NCI-H1417 (cell line): ENCODE measurements at places on chromosomes 7 and 10.

GRCh38 chr10:128268015-128268722 is 141.9 kb upstream of the MKI67 start:
- no peak for DNase-seq

DNA sequence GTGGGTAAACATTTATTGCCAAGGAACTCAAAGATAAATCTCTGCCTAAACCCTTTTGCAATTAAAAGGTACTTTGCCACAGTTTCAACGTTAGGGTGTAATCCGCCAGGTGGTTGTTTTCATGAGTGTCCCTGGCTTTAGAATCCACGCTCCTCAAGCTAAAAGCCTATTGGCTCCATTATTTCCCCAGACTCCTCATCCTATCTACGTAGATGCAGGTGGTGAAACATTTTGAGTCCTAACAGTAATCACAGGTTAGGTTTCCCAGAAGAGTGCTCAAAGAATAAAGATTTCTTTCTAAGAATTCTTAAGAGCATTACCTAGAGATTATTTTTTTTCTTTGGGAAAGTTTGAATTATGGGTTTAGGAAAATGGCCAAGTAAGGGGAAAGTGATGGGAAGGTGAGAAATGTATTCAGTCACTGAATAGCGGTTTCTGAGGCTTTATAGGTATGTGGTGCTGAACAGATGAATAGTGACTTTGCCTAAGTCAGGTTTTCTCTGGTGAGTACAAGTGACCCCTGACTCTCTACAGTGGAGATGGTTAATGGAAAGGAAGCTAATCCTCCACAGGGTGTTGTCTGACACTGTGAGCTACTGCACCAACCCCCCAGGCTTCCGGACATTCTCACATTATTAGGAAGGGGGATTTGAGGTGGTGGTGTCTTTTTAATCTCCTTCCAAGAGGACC is 60.2 kb downstream of the NRP1 start:
- no peak for DNase-seq

DNA sequence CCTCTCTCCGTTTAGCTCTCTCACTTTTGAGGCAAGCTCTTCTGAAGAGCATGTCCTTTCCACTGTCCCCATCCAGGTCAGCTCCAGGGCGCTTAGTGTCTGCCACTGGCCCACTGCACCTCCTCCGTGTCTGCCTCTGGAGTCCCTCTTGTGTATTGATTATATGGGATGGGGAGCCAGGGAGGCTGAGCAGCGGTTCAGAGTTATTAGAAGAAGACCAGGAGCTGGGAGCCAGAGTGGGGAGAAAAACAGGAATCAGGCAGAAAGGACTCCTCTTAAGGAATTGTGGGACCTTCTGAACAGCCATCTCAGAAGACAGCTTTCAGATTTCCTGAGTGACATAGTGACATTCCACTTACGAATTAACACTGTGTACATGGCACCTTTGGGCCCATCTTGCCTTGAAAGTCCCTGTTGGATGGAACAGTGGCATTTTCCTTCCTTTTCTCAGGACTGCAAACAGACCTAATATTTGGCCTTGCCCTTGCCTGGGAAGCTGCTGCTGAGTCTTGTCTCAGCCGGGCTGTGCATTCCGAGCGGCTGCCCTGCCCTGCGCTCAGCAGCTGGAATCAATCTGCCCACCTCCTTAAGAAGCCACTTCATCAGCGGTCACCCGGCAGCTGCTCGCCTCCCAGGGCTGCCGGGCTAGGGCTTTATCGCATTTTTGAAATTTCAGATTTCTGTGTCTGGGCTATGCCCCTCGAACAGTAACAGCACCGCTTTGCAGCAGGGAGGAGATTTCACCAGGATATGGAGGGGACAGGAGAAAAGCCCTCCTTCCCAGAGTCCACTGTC is 81.1 kb upstream of the PRKG1 start:
- DNase-seq: peak; percentile 7

GRCh38 chr10:90111671-90112070 is 410.3 kb downstream of the KIF20B start:
- no peak for DNase-seq

GRCh38 chr7:66629222-66630062 is 761 bp downstream of the KCTD7 start:
- no peak for DNase-seq

DNA sequence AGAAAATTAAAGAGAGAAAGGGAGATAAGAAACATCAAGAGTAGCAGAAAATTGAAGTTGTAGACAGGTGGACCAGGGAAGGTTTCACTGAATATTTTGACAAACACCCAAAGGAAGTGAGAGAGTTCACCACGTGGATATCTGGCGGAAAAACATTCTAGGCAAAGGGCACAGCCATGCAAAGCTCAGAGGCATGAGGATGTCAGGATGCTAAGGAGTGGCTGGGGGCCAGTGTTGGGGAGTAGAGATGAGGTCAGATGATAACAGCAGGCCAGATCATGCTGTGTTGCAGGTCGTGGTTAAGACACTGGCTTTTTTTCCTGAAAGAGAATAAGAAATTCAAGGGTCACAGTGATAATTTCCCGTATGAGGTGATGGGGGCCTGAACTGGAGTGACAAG is 181.9 kb downstream of the DGKI start:
- DNase-seq: no peak

GRCh38 chr7:11193131-11193867 is 219.6 kb downstream of the PHF14 start:
- DNase-seq: peak; percentile 95

DNA sequence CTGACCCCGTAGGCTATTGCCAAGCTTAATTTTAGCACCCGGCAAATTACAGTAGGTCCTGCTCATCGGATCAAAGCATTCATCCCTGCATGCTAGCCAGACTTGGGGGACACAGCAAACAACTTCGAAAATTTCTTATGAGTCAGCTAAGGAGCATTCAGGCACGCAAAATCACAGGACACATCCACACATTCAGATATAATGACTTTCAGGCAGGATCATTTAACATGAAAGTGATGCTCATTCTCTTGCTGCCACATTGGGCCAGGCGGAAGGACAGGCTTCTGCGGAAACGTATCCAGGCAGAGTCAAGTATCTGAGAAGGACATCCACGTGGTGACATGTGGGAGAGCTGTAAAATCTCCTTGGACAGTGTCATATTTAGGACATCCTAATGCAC is 474.0 kb upstream of the NRP1 start:
- DNase-seq: no peak

GRCh38 chr7:111098011-111098925 is 7.3 kb downstream of the LRRN3 start:
- DNase-seq: peak; percentile 72

- no peak for DNase-seq
Measured at GRCh38 chr7:156527458-156527890, 113.1 kb upstream of the RNF32 start.

DNA sequence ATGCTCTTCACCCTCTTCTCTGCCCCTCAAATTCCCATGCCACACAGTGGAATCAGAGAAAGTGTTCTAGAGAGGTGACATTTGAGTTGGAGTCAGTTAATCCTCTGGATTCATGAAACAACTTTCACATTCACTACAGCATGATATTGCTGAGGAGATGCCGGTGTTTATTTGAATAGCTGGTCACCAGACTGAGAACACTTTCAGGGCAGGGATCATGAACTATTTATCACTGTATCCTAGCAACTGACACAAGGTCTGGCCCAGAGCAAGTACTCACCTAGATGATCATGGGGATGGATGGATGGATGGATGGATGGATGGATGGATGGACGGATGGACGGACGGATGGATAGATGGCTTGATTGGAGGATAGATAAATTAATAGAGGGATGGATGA is 116.7 kb upstream of the ZMIZ1 start:
- DNase-seq: no peak

GRCh38 chr10:102542800-102543418 is 39.1 kb downstream of the SUFU start:
- DNase-seq: no peak

GRCh38 chr7:28477041-28477442 is 64.7 kb downstream of the CREB5 start:
- DNase-seq: no peak

GRCh38 chr10:132532749-132533560 is 4.6 kb upstream of the INPP5A start:
- DNase-seq: no peak

DNA sequence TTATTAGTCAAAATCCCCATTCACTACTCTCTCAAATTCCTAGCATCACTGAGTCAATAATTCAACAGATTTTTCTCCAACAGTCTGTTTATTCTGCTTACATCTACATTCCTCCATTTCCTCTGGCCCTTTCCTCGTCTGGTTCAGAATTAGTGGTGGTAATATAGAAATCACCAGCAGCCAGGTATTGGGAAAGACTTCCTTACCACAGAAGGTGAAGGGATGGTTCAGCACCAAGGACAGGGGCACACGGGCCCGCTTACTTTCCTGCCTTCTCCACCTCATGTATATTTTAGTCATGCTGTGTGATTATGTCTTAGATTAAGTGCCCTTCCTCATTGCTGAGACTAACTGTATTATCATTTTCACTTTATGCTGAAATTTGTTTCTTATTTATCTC is 70.4 kb upstream of the APBB1IP start:
- no peak for DNase-seq

GRCh38 chr7:128777156-128778123 is 1.8 kb upstream of the OPN1SW start:
- no peak for DNase-seq

- DNase-seq: no peak
Measured at GRCh38 chr10:49564461-49565009, 25.6 kb upstream of the ERCC6 start.
